CD4-positive, alpha-beta T cell treated with Interleukin-21 for 1 hour (primary cell): ENCODE measurements at places on chromosomes 1 and 21.

DNA sequence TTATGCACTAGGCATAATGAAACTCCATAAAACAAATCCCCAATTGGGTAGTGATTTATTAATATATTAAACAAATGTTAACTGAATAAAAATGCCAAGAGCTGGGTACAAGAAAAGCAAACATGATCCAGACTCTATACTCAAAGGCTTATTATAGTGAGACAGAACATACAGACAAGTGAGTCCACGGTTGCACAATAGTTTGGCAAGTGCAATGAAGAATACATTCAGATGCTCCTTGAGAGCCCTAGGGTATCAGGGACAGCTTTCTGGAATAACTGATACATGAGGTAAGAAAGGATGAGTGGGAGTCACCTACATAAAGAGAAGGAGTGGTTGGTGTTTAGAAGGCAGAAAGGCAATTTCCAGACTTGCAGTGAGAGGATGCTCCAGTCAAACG lies 85.1 kb downstream of the VAV3 start:
- no peak for DNase-seq

DNA sequence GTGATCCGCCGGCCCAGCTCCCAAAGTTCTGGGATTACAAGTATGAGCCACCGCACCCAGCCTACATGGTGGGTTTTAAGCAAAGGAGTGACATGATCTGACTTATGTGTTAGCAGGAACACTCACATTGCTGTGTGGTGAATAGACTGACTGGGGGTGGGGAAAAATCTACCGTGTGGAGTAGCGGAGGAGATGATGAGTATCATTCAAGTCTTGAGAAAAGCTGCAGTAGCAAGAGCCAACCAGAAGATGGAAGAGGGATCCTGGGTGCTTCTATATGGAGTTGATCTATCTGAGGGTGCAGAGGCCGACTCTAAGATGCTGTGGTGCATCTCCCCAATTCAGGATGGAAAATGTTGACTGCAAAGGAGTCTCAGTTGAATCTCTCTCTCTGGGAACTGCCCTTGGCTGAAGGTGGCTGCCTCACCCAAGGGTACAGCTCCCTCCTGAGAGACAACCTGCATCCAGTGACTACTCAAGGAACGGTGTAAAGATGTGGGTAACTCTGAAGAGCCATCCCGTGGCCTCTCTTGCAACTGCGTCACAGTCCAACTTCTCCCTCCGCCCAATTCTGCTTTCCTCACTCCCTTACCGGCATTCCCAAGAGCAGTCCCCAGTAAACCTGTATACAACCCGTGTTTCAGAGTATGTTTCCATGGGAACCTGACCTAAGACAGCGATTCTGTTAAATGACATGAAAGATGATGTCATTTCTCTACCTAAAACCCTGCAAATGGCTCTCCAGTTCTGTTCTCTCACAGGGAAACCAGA lies 7.4 kb upstream of the B3GALNT2 start:
- DNase-seq, result no peak

- no peak for DNase-seq
These were observed 102.0 kb downstream of the DIRAS3 start for GRCh38 chr1:67948151-67949080.

DNA sequence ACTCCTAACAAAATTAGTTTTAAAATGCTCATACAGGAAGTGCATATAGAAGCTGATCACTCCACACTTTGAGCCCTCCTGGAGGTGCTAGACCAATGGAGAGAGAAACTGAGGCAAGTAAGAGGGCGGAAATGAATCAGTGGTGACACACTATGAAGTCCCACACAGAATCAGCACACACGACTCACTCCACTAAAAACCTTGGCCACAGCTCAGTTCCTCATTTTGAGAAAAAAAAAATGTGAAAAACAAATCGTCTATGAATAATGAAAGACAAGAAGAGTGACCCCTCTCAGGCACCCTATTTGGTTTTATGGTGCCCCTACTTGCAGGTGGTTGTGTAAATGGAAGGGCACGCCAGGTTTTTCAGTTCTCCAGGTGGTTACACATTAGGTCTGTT lies 675.1 kb upstream of the BRINP3 start:
- no peak for DNase-seq

GRCh38 chr1:41400225-41400624 lies 39.0 kb downstream of the FOXO6 start:
- no peak for DNase-seq

GRCh38 chr1:234827656-234828055 lies 217.7 kb upstream of the IRF2BP2 start:
- no peak for DNase-seq

DNA sequence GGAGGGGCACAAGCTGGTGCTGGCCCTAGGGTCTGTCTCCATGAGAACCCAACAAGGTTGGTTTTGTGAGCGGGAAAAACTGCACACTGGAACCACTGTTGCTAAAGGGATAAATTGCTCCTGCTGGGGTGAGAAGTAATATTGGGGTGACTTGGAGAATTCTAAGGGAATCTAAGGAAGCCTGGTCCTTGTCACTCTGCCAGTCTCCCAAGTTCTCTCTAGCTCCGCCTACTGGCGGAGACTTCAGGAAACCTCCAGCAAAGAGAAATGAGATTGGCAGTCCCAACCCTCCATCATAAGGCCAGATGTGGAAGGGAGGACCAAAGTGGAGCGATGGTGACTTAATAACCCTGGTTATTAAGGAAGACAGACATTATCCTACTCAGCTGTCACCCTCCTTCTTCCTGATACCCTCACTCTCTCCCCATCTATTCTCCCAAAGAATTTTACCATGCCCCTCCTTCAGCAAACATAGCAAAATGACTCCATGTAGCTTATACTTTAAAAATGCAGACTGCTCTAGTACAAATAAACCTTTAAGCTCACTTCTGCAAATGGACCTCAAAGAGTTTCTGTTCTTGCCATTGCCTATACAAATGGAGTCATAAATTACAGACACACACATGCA lies 2.7 kb downstream of the LCE1F start:
- DNase-seq, result no peak

DNA sequence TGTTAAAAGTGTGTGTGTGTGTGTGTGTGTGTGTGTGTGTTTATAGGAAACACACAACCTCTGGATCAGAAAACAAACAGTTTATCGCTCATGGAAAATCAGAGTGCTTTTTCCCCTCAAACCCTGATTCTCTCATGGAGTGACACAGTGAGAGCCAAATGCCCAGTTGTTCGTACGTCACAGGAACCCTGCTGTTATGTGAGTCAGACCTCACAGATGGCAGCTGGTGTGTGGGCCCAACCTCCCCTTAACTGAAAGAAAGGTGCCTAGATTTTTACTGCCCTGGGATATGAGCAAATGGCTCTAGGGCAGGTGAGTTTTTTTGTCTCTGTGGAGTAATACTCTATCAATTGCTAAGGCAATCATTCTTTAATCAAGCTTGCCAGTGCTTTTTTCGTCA lies 1788.1 kb downstream of the BRINP3 start:
- no peak for DNase-seq

- no peak for DNase-seq
These were observed 109.9 kb downstream of the KIAA0319L start for GRCh38 chr1:35447278-35447677.

DNA sequence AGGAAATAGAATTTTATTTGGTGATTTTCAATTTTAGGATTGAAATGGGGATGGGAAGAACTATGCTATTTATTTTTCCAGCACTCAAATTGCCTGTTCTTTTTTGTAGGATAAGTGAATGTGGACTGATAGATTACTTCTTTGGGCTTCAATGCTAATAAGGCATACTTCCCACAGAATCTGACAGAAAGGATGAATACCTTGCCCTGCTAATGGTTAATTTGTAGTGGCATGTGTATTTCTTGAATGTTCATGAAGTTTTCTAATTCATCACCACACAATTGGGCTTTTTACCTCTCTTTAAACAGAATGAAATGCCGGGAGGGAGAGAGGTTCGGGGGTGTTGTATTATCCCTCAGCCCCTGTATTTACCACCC lies 369.1 kb upstream of the ADGRL2 start:
- no peak for DNase-seq

- no peak for DNase-seq
These were observed 62.1 kb upstream of the TTC34 start for GRCh38 chr1:2863648-2863963.

- no peak for DNase-seq
These were observed 34.0 kb downstream of the MX1 start for GRCh38 chr21:41459884-41460534.

DNA sequence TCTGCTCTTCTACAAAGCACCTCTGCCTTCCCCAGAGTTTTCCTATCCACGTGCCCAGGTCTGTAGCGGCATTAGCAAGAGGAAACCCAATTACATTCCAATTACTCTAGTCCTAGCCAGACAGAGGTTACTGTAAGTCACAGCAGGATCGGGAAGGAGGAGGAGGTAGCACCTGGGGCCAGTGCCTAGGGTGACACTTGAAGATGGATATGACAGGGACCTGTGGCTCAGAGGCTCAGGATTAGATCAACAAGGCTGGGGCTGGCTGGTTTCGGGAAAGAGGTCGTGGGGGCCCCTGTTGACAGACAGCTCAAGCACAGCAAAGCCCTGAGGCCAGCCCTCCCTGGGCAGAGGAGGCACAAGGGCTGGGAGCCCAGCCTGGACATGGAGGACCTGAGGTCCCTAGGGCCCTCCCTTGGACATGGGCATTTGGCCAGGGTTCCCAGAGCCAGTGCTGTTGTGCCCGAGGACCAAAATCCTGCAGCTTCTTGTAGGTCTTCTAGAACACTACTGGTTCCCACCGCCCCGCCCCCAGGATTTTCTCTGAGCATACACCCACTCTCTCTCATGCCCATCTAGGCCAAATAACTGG lies 3.0 kb upstream of the HCRTR1 start:
- DNase-seq, result no peak

- no peak for DNase-seq
These were observed 12.8 kb upstream of the LBR start for GRCh38 chr1:225440380-225441221.

GRCh38 chr1:231139125-231139649 lies 22.7 kb upstream of the TRIM67 start:
- no peak for DNase-seq
